GM12864 (cell line): ENCODE measurements at places on chromosomes 5 and 9.

GRCh38 chr5:88502179-88503040 is 233.8 kb upstream of the TMEM161B start:
- peak; percentile 15 for DNase-seq

GRCh38 chr5:110590187-110590586 is 136.3 kb downstream of the TMEM232 start:
- no peak for DNase-seq

DNA sequence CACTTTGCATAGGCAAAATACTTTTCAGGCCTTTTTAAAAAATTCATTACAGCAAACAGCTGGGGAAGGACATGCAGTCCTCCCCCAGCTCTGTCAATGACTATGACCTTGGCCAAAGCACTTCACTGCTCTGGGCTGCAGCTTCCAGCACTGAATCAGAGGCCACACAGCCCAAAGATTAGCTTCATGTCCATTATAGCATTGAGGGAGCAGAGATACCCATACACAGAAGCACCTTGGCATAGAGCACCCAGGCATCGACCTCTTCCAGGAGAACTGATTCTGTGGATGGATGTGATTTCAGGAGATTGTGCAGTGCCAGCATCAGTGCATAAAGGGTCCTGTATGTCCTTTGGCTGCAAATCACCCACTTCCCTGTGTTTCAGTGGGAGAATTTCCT is 241.9 kb downstream of the MARCHF11 start:
- DNase-seq = no peak

GRCh38 chr9:72947984-72948465 is 4.8 kb downstream of the ALDH1A1 start:
- DNase-seq = no peak

DNA sequence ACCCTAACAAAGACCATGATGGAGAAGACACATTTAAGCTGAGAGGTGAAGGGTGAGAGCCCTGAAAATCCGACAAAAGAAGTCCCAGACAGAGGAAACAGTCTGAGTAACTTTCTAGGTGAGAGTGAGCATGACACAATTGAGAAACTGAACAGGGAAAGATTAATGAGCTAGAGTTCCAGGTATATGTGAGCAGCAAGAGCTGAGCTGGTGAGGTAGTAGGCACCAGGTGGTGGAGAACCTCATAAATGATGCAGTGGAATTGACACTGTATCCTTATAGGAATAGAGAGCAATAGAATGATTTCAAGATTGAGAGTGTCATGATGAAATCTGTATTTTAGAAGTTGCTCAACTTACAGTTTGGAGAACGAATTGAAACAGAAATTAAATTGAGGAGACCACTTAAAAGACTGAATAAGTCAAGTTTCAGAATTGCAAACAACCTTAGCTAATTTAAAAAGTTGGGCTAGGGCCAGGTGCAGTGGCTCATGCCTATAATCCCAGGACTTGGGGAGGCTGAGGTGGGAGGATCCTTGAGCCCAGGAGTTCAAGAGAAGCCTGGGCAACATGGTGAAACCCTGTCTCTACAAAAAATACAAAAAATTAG is 89.8 kb downstream of the NREP start:
- no peak for DNase-seq
